ENCODE measurements at places on chromosomes 12 and 14.

DNA sequence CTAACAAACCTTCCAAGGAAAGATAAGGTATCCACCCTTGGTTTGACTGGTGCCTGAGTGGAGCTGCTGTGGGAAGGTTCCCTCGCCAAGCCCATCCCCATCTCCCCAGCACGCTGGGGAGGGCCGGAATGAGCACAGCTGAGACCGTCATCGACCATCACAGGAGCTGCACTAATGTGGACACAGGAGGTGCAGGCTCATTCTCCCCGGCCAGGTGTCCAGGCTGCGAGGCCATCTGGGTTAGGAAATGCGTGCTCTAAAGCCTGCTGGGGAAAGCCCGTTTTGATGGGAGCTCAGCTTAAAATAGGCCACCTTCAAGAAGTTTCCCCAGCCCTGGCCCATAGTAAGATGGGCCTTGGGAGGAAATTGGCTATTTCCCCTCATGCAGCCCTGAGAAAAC is 35.2 kb upstream of the FOXN3 start:
- no peak for DNase-seq

GRCh38 chr12:92995258-92995903 is 66.3 kb upstream of the EEA1 start:
- no peak for DNase-seq

- no peak for DNase-seq
Observed at GRCh38 chr12:100953677-100954076, 159.1 kb downstream of the ANO4 start.

DNA sequence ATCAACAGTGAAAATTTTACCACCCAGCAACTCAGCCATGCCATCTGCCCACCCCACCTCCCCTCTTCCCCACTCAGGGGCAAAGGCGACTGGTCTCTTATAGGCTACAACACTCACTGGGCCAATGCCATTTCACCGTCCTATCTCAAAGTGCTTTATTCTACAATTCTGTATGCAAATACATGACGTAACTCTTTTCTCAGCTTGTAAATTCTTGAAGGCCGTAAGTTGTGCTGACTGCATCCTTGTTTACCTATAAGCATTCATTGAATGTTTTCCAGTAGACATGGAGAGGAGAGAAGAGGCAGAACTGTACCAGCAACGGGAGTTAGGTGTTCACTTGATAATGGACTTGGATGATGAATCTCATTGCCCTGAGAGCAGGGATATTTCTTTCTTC is 15.6 kb downstream of the BCL2L14 start:
- no peak for DNase-seq

DNA sequence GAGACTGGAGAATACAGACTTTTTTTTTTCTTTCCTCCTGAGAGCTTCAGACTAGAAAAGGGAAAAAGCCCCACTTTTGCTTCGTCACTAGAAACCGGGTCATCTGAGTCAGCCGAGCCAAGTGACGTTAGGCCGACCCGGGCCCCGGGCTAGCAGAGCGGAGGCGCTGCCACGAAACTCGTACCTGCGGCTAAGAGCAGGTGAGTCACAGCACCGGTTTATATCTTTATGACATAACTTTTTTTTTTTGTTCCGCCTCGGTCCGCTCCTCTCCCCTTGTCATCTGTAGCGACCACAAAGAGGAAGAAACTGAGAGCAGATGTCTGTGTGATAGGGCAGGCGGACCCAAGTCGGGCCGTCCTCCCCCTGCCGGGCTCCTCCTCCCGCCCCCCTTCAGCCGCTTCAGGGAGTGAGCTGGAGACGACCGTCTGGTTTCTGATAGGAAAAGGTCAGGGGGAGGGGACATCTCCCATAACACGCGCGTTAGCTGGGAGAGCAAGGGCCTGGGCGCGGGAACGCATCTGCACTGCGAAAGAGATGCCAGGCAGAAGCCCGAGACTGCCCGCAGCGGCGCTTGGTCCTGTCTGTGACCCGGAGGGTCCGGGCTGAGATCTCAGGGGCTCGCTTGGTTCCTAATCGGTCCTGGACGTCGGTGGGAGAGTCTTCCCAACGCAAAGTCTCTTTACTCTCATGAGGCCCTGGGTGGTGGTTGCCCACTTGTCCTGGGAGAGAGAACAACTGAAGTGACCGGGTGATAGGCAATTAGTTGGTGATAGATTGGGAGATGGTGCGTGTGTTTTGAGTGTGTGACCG is 586 bp downstream of the TTC6 start:
- DNase-seq: no peak

- no peak for DNase-seq
Observed at GRCh38 chr12:98869886-98870503, 224.9 kb downstream of the APAF1 start.

GRCh38 chr14:104011824-104012517 is 69.6 kb upstream of the RD3L start:
- no peak for DNase-seq

DNA sequence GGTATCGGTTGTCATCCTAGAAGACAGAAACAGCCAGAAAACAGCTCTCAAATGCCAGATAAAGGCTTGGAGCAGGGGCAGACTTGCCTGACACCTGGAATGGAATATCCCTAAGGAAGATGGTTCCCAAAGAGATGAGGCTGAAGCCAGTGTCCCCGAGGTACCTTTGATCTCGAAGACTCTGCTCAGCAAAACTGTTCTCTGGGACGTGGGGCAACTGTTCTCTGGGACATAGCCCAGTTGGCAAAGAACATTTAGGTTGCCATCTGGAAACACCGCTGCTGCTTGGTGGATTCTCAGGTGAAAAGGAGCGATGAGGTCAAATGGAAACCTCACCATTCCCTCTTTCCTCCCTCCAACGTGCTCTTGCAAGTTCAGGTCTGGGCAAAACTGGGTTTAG is 27.9 kb upstream of the FBXO21 start:
- DNase-seq: no peak

DNA sequence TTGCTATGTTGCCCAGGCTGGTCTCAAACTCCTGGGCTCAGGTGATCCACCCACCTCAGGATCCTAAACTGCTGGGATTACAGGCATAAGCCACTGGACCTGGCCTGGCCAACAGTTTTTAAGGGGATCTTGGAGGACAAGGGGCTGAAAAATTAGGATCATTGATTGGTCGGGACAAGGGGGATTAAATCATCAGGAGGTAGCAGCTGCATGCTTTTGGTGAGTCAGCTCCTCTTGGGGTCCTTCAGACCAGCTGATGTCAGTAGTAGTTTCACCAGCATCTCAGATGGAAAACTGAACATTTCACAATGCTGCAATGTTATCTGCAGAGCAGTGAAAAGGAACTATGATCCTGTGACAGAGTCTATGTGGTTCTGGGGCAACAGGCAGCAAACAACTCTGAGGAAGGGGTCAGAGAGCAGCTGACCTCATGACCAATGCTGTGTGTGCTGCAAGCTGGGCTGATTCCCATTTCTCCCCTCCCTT is 6.3 kb downstream of the LRRC74A start:
- DNase-seq: no peak

GRCh38 chr14:36955967-36956366 is 216.4 kb downstream of the SLC25A21 start:
- DNase-seq: no peak

DNA sequence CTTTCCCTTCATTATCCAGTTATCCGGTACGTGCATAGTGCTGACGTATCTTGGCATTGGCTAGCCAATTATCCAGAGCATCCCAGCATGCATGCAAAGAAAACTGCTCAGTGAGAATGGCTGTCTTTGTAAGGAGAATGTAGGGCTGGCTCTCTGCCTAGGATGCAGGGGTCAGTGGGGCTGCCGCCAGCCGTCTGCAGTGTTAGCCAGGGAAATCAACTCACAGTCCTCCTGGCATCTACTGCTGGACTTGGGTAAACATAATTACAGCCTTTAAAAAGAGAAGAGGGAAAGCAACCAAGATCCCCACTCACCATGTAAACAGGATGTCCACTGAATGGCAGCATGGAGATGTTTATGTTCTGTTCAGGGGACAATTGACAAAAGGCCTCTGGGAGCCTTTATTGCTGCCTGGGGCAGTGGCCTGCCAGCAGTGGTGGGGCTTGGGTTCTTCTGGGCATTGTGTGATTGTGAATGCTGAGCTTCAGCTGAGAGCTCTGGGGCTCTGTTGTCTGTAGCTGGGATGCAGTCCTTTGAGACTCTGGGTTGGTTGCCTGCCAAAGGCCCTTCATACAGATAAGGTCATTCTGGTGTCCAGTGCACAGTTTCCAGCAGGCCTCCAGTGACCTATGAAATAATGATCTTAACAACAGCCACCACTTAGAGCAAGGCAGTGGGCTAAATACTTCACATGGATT is 121.8 kb downstream of the TBC1D30 start:
- no peak for DNase-seq

GRCh38 chr14:67464377-67464776 is 24.1 kb downstream of the TMEM229B start:
- no peak for DNase-seq

GRCh38 chr12:132084621-132085290 is 59.4 kb downstream of the DDX51 start:
- no peak for DNase-seq

GRCh38 chr12:114732426-114733030 is 48.6 kb upstream of the TBX3 start:
- DNase-seq: no peak

- DNase-seq: no peak
Observed at GRCh38 chr12:40310211-40310610, 85.4 kb downstream of the LRRK2 start.

DNA sequence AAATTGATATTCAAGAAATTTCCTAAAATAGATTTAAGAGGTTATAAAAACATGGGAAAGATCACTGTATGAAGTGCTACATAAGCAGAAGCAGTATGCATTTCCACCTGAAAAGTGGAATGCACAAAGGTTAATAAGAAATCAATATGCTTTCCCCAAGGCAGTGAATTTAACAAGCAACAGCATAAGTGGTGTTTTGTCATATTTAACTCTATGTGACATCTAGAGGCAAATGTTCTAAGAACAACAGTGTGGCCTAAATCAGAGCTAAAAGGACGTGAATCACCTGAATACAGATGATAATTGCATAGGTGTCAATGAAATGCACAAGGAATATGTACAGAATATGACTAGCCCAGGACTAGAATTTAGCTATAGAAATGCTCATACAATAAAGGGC is 49.5 kb downstream of the SLC2A13 start:
- DNase-seq: no peak

- DNase-seq: no peak
Observed at GRCh38 chr12:132166801-132167591, 22.7 kb downstream of the NOC4L start.
